ENCODE measurements at places on chromosomes 7 and 10.
A peak's percentile ranks its signal among the peaks of the same experiment; 100 is the strongest.

DNA sequence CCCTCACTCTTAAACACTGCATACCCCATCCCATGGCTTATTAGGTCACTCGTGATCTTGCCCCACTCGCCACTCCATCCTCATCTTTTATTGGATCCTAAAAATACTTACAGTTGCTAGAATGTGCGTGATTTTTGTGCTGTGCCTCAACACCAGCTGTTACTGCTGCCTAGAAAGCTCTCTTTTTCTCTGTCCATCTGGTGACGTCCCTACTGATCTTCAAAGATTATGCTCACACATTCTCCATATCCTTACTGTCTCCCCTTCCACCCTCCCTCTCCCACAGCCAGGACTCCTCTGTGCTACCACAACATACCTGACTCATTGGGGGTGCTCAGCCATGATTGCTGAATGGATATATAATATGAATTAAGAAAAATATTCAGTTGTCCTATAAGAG lies 42.0 kb downstream of the CDK6 start:
- no peak for DNase-seq

DNA sequence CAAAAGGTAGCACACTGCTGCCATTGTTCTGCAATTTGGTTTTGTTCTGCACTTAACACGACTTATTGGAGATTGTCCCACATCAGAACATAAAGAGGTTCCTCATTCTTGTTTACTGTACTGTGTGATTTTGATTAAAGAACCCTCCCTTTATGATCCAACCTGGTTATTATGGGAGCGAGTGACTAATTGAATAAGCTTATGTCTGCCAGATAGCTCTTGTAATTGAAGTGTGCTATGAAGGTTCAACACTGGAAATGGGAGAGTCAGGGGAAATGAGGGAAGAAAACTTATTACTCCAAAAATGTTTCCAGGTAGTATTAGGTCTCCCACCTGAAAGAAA lies 33.9 kb downstream of the CASP7 start:
- DNase-seq = no peak

DNA sequence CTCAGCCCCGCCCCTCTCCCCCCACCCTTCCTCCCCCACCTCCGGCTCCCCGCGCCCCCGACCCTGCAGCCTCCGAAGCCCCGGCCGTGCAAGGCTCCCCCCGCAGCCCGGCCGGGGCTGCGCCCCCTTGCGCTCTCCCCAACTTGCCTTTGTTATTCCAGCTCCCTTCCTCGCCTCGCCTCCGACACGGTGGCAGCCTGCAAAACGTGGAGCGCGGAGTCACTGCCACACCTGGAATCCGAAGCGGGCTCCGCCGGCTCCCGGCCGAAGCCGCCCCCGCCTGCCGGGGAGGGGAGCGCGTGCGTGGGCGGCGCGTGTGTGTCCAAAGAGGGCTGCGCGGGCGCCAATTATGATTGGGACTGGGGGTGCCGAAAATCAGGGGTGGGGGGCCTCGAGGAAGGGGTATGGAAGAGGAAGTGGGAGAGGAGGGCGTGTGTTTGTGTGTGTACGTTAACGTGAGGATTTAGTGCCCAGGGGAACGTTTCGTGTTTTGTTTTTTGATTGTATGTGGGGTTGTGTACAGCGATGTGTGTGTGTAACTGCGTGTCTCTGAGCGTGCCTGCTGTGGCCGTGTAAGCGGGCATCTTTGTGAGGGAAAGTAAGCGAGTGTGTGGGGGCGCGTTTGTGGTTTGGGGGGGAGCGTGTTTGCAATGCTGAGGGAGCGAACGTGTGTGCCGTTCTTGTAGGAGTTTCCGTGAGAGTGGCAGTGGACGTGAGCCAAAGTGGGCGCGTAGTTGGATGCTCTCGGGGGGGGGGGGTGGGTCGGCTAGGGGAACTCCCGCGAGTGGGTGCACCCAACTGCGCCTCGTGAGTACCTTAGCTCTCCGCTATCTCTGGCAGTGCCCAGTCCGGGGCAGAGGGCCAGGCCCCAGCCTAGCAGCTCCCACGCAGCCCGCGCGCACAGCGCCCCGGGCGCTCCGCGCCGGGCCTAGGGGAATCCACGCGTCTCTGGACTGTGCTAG lies 1.2 kb upstream of the ZMIZ1 start:
- DNase-seq = peak; percentile 78

- no peak for DNase-seq
Measured at GRCh38 chr7:15851201-15851600, 164.7 kb upstream of the MEOX2 start.

GRCh38 chr10:121952226-121952625 lies 22.8 kb downstream of the NSMCE4A start:
- DNase-seq = no peak

GRCh38 chr10:27482984-27483956 lies 20.8 kb upstream of the RAB18 start:
- no peak for DNase-seq

- no peak for DNase-seq
Measured at GRCh38 chr10:29026802-29027580, 261.9 kb upstream of the LYZL1 start.

DNA sequence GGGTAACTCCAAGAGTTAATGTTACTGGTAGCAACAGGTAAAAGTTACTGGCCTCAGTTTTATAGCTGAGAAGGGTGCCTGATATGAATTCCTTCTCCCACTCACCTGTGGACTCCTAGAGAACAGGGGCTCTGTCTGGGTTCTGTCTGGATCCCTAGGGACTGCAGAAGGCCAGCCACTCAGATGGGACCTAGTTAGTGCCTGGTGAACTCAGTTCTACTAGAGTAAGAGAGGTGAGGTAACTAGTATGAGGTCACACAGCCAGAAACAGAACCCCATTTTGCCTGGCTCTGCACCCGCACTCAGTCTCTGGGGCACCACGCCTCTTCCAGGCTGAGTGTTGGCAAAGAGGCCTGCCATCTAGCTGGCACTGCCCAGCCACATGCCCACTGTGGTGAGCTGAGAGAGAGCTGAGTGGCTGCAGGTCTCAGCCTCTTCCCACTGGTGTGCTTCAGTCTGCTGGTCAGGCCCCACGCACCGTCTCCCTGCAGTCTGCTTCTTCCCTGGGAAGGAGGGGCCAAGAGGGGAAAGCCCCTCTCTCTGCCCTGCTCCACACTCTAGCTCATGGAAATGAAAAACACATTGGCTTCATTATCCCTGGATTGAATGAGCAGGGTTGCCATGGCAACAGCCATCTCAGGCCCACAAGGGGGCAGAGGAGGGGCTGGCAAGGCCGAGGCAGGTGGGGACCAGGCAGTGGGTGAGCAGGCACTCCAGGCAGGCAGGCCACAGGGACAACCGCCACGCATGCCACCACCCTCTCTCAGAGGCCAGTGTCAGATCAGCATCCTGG lies 110.6 kb downstream of the ZMIZ1 start:
- DNase-seq = no peak

- no peak for DNase-seq
Measured at GRCh38 chr10:57699944-57700343, 567.8 kb downstream of the IPMK start.

DNA sequence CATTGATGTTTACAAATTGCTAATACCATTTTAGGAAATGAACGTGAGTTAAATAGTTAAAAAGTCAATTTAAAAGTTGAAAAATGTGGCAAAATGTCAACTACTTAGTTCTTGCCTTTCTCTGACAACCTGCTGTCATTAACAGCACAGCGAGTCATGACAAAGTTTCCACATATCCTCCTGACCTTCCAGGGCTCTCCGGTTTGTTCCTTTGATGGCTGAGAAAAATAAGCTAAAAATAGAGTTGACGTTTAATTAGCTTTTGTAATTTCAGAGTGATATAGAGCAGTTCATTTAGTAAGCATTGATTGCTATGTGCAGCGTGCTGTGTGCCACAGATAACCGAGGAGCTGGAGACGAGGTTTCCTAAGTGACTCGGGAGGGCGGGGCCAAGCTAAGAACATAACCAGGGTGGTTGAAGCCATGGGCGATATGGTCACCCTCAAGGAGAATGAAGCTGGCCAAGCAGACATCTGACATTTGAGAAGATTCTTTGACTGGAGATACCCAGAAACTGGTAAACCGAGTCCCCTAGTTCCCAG lies 47.9 kb downstream of the OGDH start:
- no peak for DNase-seq

- DNase-seq = no peak
Measured at GRCh38 chr7:42227936-42228591, 8.9 kb downstream of the GLI3 start.

DNA sequence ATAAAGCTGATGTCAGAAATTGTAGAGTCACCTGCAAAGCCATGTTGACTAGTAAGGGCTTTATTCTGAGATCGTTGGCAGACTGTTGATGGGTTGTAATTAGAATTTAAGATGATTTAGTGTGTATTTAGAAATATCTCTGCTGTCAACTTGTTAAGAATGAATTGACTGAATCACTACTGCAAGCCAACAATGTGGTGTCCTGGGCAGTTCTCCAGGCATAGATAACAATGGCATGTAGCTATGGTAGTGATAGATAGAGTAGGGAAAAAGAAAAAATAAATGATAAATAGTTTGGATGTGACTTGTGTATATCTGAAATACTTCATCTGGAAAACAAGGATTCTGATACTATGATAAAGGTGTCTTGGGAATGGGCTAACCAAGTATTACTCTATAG lies 640.2 kb downstream of the ARL4A start:
- no peak for DNase-seq

DNA sequence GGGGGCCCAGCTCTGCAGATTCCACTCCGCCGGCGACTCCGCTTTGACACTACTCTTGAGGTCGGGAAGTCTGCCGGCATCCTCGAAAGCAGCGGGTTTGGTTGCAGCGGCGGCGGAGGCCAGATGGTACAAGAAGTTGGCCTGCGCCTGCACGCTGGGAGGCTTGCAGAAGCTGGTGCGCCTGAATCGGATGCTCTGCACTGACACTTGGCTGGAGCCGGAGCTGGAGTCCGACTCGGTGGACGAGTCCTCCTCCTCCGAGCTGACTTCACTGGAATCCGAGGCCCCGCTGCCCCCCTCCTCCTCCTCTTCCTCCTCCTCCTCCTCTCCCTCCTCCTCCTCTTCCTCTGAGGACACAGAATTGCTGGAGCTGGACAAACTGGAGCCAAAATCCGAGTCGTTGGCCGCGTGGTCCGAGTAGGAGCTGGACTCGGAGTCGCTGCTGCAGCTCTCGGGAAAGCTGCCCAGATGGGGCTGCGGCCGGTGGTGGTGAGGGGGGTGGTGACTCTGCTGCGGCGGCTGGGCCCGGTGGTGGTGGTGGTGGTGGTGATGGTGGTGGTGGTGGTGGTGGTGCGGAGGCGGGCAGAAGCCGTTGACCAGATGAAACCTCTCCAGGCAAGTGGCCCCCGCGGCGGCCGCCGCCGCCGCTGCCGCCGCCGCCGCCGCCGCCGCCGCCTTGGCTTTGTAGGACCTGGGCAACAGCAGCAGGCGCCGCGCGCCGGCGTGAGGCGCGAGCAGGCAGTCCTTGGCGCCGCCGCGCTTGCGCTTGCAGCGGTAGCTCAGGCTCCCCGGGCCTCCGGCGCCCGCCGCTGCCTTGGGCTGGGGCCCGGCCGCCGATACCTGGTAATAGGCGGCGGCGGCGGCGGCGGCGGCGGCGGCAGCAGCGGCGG lies 9.0 kb downstream of the SKIDA1 start:
- no peak for DNase-seq

GRCh38 chr10:129814681-129815646 lies 149.1 kb downstream of the EBF3 start:
- DNase-seq = no peak

GRCh38 chr7:66142334-66142733 lies 27.7 kb downstream of the CRCP start:
- DNase-seq = no peak

DNA sequence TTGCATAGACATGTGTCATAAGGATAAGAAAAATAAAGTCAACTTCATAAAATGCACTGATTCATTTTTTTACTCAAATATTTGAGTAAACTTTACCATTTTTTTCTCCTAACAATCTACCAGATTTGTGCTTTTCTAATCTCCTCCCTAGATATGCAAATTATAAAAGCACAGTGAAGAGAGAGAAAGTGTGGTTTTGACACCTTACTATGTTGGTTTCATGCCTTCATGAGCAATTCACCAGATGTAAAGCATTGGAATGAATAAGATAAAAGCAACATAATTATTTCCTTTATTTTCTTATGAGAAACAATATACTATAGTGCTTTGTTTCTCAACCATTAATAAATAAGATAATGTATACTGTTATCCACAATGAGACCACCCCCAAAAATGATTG lies 432.5 kb upstream of the PCDH15 start:
- DNase-seq = no peak

GRCh38 chr7:47358944-47359588 lies 222.8 kb downstream of the TNS3 start:
- no peak for DNase-seq
